ENCODE measurements at places on chromosomes 2 and 18.

DNA sequence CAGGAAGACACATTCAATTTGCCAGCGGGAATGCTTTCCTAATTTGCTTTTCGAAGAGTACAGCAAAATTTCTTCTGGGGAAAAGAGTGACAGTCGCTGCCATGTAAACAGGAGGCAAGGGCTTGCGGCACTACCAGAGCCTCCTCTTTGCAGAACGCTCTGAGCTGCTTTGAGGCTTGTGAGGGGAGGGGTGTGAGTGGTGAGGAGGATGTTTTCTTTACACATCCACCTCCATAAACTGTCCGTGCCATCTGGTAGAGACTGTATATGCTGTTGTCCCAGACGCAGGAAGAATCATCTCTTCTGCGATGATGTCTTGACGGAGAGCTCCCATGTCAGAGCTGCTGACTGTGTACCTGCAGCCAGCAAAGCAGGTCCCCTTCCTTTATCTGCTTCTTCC, 138.0 kb downstream of the SOCS6 start:
- DNase-seq = no peak

DNA sequence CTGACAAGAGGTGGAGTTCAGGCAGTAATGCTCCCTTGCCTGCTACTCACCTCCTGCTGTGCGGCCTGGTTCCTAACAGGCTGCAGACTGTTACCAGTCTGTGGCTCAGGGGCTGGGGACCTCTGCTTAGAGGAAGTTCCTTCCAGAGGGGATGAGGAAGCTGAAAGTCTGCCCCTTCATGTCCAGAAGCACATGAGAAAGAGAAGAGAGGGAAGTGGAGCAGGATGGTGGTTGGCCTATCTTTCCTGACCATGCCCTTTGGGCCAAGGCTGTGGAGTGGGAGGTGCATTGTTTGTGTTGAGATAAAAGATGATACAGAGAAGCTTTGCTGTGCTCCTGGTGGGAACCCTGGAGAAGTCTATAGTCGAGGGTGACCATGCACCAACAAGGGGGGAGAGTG, 112.5 kb downstream of the LPIN1 start:
- no peak for DNase-seq

GRCh38 chr2:22347306-22347705, 1037.7 kb upstream of the KLHL29 start:
- DNase-seq = no peak

- no peak for DNase-seq
Measured at GRCh38 chr2:12918138-12918834, 201.6 kb downstream of the TRIB2 start.

GRCh38 chr2:120594856-120595685, 140.6 kb upstream of the GLI2 start:
- DNase-seq = no peak

Measured in dorsolateral prefrontal cortex (tissue), 122 donors.